Lung (tissue), 17 donors: ENCODE measurements at places on chromosomes 6 and 20. TPM values are rescaled to one million over a fixed set of nuclear protein-coding genes. Genes with fewer than 3 reads are reported as not detected.
A peak's percentile ranks its signal among the peaks of the same experiment; 100 is the strongest.

Gene SLC12A5
- polyA plus RNA-seq = not detected

- no peak for DNase-seq
Measured at GRCh38 chr6:130520801-130521200, 155.0 kb downstream of the TMEM200A start.

Gene SNPH
- polyA plus RNA-seq = 2.6 TPM

Gene CDH22
- polyA plus RNA-seq = 0.12 TPM

- no peak for DNase-seq
Measured at GRCh38 chr6:8683204-8683603, 247.9 kb upstream of the SLC35B3 start.

DNA sequence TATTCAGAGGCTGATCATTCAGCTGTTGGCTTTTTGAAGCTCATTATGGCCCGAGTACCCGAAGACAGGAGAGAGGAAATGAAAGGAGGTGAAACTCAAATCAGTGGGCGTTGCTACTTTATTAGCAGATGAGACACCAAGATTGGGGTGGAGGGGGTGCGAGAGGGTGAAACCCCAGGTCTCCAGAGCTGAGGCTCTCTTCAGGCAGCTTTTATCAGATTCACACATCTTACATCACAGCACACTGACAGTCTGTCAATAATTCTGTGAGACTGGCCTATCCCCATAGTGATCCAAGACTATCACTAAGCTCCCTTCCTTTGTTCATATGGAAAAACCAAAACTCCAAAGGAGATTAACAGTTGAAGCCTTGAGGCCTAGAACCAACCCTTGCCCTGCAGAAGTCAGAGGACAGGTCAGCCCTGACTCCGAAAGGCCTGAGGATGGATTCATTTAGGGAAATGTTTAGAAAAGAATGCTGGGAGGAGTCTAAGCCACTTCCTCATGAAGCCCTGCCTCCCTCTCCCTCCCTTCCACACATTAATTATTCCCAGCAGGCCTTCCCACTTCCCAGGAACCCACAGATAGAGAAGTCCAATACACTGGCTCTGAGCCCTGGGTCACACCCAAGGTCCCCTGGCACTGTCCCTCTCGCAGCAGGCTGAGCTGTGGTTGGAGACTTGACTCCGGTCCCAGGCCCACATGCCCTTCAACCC lies 23.2 kb downstream of the TRERF1 start:
- peak; percentile 50 for DNase-seq

GRCh38 chr20:38804682-38805501 lies 605 bp upstream of the PPP1R16B start:
- DNase-seq = no peak

Gene VGLL2
- not detected for polyA plus RNA-seq

- DNase-seq = no peak
Measured at GRCh38 chr20:14956538-14956937, 619.1 kb upstream of the FLRT3 start.

DNA sequence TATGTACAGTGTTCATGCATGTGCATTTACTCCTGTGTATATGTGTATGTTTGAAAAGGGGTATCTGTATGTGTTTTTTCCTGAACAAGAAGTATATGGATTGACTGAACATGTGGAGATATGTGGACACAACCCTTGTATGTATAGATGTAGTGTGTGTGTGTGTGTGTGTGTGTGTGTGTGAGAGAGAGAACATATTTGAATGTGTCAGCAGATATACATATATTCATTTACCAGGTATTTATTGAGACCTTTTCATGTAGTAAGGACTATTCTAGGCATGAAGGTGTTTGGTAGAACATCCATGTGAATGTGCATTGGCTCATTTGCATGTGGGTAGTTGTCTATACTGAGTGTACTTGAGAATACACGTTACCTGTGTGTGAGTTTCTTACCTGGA lies 39.3 kb downstream of the EIF2S2 start:
- no peak for DNase-seq

DNA sequence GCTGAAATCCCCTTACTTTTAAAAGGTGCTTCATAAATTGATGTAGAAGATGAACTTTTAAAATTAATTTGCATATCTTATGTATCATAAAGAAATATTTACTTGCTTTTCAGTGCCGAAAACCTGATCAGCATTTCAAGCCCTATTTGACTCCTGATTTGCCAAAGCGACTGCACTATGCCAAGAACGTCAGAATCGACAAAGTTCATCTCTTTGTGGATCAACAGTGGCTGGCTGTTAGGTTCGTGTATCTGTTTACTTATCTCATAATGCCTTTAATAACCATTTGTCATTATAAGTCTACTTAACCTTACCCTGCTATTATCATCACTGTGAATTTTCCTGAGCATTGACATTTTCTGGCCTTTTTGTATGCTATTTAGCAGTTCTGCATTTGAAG lies 7.8 kb downstream of the OR2A4 start:
- no peak for DNase-seq

Gene C6orf58
- 0.08 TPM for polyA plus RNA-seq

- no peak for DNase-seq
Measured at GRCh38 chr20:61260905-61261304, 8.8 kb downstream of the CDH4 start.

- DNase-seq = peak; percentile 70
Measured at GRCh38 chr6:453152-453551, 61.6 kb downstream of the IRF4 start.

GRCh38 chr20:34090645-34091044 lies 21.4 kb downstream of the EIF2S2 start:
- no peak for DNase-seq

Gene ABT1
- 20.9 TPM for polyA plus RNA-seq

DNA sequence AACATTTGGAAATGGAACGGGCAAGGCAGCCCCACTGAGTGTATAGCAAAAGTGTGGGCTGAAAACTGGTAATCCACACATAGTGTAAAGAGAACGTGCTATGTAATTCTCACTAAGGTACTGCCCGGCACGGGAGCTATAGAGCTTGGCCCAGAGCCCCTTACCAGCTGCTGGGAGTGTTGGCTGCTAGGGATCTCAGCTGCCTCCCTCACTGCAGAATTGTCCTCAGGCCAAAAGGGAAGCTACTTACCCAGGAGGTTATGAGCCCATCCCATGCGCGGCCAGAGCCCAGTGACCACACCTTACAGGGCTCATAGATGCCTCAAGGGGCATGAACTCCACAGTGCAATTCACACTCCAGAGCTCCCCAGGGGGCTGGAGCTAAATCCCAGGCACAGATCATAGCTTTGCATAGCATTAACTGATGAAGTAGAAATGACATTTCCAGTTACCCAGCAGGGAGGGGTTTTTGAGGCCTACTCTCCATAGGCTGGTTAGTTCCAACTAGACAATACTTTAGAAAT lies 56.8 kb downstream of the LINC00237 start:
- peak; percentile 11 for DNase-seq

Gene DSN1
- 5.8 TPM for polyA plus RNA-seq

GRCh38 chr6:165895421-165896165 lies 232.6 kb upstream of the PDE10A start:
- no peak for DNase-seq

Gene SCGN
- 0.07 TPM for polyA plus RNA-seq

DNA sequence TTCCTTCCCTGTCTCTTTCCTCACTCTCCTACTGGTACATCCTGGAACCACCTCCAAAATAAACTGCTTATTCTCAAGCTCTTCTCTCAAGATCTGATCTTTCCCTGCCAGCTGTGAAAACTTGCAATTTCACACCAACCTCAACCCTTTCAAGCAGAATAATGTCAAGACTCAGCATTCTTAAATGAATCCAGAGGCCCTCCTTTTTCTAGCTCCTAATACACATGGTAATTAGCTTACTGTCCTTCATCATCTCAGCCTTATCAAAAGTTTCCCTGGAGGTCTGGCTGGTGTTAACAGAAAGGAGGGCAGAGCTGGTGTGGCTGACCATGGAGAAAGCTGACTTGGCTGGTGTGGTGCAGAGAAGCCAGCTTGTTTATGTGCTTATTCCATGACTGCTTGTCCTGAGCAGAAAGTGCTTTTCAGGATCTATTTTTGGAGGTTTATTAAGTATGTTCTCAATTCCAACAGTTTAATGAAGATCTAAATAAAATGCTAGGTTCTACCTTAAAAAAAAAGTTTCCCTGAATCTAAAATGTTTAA lies 50.5 kb downstream of the CFAP61 start:
- peak; percentile 79 for DNase-seq

DNA sequence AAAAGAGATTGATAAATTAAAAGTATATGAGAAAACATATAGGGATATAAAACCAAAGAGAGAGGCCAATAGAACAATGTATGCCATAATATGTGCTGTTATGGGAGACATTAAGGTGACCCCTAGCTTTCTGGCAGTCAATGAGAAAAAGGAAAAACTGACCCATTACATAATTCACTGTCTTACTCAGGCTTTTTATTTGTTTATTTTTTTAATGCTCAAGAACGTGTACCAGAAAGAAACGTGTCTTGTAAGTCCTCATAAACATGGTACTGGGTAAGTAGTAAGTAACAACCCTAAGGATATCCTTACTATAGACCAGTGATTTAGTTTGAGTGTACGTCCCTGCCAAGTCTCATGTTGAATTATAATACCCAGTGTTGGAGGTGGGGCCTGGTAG lies 160.8 kb upstream of the PHACTR1 start:
- DNase-seq = no peak

Gene VIP
- 13.0 TPM for polyA plus RNA-seq

DNA sequence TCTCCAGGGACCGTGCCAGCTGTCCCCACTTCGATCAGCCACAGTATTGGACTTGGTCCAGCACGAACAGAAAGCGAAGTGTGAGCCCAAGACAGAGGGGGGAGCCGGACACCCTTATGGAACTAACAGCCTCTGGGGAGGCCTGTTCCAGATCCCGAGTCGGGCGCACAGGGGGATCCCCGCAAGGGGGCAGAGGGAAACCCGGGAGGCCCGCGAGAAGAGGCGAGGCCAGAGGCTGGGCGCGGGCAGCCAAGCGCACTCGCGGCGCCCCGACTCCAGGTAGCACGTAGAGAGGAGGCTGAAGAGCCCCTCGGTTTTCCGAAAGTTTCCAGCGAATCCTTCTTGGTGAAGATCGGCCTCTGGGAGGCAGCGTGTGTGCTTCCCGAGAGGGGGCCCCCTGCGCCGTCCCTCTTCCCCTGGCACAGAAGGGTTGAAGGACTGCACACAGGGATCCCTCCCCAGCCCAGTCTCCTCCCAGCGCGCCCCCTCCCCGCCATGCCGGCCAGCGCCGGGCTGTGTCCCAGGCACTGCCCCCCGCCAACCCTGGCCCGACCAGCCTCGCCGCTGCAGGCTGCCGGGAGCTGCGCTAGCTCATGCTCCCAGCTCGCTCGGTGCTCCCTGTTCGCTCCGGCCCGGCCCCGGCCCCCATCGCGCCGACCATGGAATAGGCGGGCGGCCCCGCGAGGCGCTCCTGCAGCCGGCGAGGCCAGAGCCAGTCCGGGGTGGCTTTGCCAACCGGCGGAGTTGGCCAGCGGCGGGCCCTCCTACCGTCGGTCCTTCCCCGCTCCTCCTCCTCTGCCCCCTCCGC lies 577 bp upstream of the SLC24A3 start:
- peak; percentile 80 for DNase-seq

Gene NRSN1
- not detected for polyA plus RNA-seq

GRCh38 chr20:63101781-63102720 lies 95.3 kb upstream of the BHLHE23 start:
- peak; percentile 72 for DNase-seq

- DNase-seq = no peak
Measured at GRCh38 chr6:143562143-143562542, 50.6 kb upstream of the FUCA2 start.

Gene SLC16A10
- polyA plus RNA-seq = 10.0 TPM

Gene COMMD7
- polyA plus RNA-seq = 53.4 TPM

Gene PCIF1
- 28.4 TPM for polyA plus RNA-seq

DNA sequence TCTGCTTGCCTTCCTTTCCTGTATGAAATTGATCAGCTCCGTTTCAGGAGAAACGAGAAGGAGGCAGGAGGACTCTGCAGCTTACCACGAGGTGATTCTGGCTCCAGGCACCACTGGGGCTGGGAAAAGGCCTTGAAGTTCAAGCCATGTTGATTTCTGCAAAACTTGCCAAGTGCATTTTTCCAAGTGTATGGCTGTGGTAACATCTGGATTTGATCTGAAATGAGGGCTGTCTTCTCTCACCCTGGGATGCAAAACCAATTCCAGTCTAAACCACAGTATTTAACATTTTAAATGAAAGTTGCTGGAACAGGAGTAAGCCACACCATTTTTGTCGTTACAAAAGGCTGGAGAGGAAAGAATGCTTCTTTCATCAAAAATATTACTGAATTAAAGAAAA lies 36.1 kb upstream of the FAM210B start:
- DNase-seq = no peak

- DNase-seq = peak; percentile 95
Measured at GRCh38 chr6:11213422-11214021, 18.9 kb downstream of the NEDD9 start.

GRCh38 chr6:34108176-34108575 lies 37.7 kb downstream of the GRM4 start:
- DNase-seq = no peak

DNA sequence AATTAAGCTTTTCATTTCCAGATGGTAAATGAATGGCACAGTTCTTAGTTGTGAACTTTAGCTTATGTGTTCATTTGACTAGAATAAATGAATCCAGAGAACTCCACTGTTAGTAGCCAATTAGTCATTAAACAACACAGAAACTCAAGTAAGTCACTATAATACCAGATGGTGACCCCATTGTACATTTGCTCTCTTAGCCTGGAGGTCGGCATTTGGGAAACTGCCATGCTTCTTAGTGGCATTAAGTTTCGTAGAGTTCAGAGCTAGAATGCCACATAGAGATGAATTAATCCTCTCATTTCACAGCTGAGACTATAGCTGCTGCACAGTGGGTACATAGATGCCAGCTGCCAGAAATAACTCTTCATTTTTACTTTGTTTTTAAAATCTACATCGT lies 10.8 kb upstream of the DTNBP1 start:
- DNase-seq = no peak

- DNase-seq = no peak
Measured at GRCh38 chr6:149202952-149203351, 114.6 kb upstream of the TAB2 start.

DNA sequence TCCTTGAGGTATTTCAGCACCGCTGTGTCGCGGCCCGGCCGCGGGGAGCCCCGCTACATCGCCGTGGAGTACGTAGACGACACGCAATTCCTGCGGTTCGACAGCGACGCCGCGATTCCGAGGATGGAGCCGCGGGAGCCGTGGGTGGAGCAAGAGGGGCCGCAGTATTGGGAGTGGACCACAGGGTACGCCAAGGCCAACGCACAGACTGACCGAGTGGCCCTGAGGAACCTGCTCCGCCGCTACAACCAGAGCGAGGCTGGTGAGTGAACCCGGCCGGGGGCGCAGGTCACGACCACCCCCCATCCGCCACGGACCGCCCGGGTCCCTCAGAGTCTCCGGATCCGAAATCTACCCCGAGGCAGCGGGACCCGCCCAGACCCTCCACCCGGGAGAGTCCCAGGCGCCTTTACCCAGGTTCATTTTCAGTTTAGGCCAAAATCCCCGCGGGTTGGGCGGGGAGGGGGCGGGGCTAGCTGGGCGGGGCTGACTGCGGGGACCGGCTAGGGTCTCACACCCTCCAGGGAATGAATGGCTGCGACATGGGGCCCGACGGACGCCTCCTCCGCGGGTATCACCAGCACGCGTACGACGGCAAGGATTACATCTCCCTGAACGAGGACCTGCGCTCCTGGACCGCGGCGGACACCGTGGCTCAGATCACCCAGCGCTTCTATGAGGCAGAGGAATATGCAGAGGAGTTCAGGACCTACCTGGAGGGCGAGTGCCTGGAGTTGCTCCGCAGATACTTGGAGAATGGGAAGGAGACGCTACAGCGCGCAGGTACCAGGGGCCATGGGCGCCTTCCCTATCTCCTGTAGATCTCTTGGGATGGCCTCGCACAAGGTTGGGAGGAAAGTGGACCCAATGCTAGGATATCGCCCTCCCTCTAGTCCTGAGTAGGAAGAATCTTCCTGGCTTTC lies 693 bp downstream of the HLA-F start:
- peak; percentile 2 for DNase-seq

GRCh38 chr6:10847684-10848083 lies 9.3 kb upstream of the MAK start:
- no peak for DNase-seq
